ENCODE measurements at places on chromosomes 5 and 9.

DNA sequence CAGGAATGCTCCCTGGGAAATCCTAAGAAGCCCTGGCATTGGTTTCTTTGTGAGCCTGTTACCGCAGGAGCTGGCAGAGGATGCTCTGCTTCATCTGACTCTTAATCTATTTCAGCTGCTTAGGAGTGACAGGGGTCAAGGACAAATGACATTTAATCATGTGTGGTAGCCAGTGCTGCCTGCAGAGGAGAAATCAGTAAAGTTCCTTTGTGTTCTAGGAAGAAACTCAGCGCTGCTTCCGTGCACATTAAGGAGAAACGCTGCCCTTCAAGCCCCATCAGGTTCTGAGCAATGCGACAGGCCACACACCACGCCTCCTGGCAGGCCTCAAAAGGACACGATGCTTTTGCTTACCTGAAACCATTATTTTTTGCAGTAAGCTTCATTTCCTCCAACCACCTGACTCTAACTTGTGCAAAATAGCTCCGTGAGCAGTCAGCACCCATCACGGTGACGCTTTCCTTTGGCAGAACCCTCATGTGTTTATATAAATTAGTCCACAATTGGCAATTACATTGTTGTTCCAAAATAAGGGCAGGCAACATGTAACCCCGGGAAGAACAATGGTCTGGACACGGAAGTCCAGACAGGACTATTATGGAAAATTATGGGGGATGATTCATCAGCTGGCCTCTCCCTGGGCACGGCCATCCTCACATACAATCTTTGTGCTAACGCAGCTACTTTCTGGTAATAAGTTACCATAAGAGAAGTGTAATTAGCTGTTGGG lies 387.9 kb upstream of the DAP start:
- DNase-seq: no peak

GRCh38 chr5:97538912-97539311 lies 355.9 kb upstream of the RIOK2 start:
- no peak for DNase-seq

- DNase-seq: no peak
Observed at GRCh38 chr5:15585841-15586591, 86.0 kb downstream of the FBXL7 start.

DNA sequence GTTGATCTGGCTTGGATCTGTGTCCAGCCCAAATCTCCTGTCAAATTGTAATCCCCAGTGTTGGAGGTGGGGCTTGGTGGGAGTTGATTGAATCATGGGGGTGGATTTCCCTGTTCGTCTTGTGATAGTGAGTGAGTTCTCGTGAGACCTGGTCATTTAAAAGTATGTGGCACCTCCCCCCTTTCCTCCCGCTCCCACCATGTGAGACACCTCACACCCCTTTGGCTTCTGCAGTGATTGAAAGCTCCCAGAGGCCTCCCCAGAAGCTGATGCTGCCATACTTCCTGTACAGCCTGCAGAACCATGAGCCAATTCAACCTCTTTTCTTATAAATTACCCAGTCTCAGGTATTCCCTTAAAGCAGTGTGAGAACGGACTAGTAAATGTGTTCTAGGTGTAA lies 117.3 kb upstream of the PTCH1 start:
- DNase-seq: no peak

GRCh38 chr9:130931508-130932254 lies 7.4 kb downstream of the FIBCD1 start:
- no peak for DNase-seq

DNA sequence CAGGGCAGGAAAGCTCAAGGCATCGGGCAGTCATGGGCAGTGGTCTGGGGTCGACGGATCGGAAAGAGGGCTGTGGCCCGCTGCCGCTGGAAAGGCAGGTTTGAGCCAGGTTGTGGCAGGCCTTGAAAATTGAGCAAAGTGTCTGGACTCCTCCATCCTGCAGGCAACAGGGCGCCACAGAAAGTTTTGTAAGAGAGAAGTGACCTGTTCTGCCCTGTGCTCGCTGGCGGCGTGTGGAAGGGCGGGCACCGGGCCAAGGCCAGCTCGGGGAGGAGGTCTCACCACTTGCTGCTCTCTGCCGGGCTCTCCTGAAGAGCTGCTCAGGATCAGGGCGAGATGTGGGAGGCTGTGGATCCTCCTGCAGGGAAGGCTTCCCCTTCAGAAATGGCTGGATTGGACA lies 41.4 kb upstream of the FAT2 start:
- DNase-seq: no peak

- no peak for DNase-seq
Observed at GRCh38 chr9:96177005-96177718, 124.8 kb downstream of the HSD17B3 start.

- DNase-seq: no peak
Observed at GRCh38 chr5:107474716-107475489, 195.8 kb downstream of the EFNA5 start.

DNA sequence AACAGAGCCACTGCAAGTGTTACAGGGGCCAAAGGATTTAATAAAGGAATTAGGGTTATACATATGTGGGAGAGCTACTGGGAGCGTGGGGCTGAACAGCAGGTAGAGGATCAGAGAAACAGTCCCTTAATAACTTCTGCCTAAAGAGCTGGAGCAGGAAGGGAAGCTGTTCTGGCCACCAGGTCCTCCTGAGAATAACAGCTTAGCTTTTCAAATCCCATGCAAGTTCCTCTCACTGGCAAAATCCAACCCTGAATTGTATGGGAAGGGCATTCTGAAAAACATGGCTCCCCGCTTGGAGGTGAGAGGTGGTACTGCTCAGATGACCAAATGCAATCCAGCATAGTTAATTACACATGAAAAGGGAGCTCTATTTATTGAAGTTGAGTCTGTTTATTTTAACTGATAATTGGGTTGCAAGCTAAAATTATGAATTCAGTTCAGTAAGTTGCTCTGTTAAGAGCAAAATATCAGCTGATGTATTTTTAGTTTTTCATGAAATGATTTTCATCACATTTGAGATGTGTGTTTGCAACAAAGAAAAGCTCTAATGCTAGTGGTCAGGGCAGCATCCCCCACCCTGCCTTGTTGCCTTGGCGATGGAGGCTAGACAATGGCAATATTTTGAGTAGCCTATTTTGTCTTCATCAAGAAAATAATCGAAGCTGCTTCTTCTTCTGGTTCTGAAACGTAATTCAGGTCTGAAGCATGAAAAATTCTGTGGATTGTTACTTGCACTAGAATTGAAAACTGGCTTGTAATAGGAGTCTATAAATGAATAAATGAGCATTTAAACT lies 58.4 kb upstream of the SH3GL2 start:
- no peak for DNase-seq

DNA sequence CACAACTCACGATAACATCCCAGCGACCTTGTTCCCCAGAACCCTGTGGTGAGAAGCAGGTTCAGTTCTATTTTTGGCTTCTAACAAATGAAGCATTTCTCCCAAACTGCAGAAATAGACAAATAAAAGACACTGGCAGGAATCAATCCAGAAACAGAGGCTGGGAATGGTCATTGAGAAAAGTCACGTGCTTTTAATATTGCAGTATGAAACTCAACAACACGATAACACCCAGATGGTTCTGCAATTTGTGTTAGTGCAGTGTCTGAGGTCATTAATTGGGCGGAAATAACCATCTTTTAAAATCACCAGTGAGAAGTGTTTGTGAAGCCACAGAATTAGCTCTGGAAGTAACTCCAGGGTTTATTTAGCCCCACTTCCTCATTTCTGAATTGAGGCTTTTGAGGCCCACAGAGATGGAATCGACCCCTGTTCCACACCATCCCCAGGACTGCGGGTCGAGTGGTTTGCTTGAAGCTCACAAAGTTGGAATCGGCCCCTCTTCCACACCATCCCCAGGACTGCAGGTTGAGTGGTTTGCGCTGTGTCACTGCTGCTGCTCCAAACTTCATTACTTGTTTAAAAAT lies 164.7 kb upstream of the IRX4 start:
- DNase-seq: no peak

DNA sequence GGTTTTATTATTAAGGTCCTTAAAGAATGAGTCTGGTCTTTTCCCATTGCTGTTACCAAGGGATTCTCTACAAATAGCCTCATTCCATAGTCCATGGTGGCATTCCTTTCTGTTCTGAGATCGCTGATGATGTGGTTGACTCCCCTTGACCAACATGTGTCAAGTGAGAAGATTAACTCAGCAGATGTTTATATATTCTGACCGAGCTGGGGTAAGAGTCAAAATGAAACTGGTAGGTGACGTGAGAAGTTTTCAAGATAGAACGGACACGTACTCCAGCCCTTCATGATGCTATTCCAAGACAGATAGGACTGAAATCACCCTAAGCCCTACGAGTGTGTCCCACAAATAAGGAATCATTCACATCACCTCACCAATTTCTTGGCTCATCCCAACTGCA lies 155.5 kb upstream of the WWC1 start:
- no peak for DNase-seq

DNA sequence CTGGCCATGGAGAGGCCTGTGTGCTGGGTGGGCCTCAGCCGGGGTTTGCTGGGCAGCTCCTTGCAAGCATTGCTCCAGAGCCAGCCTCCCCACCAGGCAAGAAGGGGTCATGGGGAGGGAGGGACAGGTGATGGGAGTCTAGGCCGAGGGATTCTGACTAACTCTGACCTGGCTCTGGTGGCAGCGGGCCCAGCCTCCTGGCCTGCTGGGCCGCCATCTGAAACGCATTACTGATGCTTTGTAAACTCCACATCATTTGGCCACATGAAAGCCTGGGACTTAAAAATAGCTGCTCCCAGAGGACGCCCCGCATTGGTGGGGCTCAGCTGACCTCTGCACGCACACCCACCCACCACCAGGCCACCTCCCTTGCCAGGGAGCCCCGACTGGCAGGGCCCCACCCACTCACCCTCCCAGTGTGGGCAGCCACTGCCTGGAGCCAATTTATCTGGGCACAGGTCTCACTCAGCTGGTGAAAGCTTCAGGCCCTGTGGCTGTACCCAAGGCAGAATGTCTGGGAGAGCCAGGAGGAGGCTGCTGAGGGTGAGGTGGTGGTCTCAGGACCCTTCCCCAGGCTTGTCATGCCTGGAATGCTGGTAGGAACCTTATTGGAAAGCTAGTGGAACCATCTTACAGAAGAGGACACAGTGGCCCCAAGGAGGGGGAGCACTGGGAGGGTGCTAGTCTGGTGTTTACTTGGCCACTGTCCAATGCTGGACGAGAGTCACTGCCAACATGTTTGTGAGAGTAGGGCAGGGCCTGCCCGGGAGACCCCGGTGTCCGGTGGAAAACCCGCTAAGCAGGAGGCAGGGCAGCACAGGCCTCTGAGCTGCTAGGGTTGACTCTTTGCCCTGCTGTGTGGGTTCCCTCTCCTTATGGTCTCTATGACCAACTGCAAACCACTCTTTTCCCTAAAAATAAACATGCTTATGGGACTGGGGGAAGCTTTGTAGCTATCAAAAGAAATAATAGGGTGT lies 10.8 kb downstream of the TCF7 start:
- DNase-seq: no peak

- DNase-seq: no peak
Observed at GRCh38 chr5:27275345-27275744, 237.0 kb upstream of the CDH9 start.

DNA sequence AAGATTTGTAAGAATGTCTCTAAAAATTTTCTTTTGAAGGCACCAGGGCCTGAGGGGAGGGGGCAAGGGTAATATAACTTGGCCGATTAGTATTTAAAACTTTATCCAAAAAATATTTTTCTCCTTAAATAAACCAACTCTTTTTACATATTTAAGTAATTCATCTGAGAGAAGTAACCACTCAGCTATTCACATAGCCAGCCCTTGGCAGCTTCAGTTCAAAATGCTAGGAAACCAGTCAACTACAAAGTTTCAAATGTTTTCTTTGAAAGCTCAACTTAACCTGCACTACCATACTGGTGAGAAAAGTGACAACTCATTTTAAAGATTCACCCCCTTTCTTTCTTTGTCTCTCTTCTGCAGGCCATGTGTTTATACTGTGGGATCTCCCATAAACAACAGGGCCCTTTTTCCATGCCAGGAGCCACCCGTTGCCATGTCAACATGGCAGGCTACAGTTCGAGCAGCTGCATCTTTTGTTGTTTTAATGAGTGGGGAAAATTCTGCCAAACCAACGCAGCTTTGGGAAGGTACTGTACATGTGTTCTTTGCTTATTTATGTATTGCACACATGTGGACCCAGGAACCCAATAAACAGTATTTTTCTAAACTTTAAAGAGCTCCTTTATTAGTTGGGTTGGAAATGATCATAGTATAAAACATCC lies 46.3 kb downstream of the AOPEP start:
- DNase-seq: no peak

- no peak for DNase-seq
Observed at GRCh38 chr5:111507276-111507675, 5.1 kb downstream of the STARD4 start.

- no peak for DNase-seq
Observed at GRCh38 chr9:109272045-109272444, 48.8 kb downstream of the EPB41L4B start.

GRCh38 chr9:107394264-107394663 lies 95.3 kb downstream of the KLF4 start:
- DNase-seq: no peak

DNA sequence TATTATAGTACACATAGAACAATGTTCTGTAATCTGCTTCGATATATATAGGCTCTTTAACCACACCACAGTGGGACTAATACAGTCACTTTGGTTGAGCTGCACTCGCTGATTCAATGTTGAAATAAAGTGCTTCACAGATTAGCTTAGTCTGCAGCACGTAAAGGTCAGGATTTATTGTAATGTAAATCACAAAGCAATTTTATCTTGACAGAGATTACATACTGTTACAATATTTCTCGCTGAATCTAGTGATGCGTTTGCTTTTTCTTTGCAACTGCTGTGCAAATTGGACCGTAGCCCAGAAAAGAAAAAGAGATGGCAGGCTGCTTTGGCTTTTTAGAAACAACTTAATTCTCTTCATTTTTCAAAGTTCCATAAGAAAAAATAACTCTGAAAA lies 52.9 kb downstream of the CETN3 start:
- DNase-seq: no peak

DNA sequence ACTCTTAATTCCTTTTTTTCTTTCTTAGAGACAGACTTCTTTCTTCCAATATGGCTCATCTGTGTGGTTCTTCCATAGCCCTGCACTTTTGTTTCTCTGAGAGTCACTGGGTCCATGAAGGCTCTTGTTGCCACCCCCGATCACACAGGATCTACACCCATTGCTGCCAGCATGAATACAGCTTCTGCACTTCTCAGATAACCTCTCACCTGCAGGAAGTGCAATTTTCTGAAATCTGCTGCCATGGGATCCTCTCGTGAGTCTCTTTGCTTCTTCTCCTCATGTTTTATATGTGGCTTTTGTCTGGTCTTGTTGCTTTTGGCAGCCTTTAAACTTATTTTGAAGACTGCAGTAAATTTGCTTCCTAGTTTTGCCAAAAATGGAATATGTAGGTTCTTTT lies 171.2 kb downstream of the TMEM167A start:
- no peak for DNase-seq

- no peak for DNase-seq
Observed at GRCh38 chr9:32558408-32558934, 6.1 kb upstream of the TOPORS start.

GRCh38 chr9:18662320-18662719 lies 188.4 kb downstream of the ADAMTSL1 start:
- DNase-seq: no peak

GRCh38 chr9:99748676-99749075 lies 73.0 kb upstream of the NR4A3 start:
- no peak for DNase-seq

All from esophagus squamous epithelium (tissue), 5 donors.